ENCODE measurements at places on chromosomes 7 and 10.

GRCh38 chr10:11527691-11528255, 83.7 kb downstream of the USP6NL start:
- DNase-seq, result no peak

DNA sequence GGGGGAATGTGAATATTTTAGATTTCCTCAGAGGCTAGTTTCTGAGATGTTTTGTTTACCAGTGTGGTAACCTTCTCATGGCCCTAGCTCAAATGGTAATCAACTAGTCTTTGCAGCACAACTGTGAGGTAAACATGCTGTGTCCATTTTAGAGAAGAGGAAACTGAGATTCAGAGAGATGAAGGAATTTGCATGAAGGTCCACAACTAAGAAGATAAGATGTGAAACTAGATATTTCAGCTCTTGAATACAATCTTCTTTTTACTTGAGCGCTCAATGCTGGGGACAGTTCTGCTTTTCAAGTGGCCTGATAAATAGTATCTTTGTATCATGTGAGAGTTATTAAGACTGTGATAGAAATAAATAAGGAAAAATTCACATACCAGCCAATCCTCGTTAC, 245.4 kb downstream of the AUTS2 start:
- DNase-seq, result no peak

GRCh38 chr7:88337572-88337971, 30.9 kb upstream of the STEAP4 start:
- no peak for DNase-seq

GRCh38 chr10:125009661-125010161, 67.8 kb downstream of the ZRANB1 start:
- DNase-seq, result no peak

DNA sequence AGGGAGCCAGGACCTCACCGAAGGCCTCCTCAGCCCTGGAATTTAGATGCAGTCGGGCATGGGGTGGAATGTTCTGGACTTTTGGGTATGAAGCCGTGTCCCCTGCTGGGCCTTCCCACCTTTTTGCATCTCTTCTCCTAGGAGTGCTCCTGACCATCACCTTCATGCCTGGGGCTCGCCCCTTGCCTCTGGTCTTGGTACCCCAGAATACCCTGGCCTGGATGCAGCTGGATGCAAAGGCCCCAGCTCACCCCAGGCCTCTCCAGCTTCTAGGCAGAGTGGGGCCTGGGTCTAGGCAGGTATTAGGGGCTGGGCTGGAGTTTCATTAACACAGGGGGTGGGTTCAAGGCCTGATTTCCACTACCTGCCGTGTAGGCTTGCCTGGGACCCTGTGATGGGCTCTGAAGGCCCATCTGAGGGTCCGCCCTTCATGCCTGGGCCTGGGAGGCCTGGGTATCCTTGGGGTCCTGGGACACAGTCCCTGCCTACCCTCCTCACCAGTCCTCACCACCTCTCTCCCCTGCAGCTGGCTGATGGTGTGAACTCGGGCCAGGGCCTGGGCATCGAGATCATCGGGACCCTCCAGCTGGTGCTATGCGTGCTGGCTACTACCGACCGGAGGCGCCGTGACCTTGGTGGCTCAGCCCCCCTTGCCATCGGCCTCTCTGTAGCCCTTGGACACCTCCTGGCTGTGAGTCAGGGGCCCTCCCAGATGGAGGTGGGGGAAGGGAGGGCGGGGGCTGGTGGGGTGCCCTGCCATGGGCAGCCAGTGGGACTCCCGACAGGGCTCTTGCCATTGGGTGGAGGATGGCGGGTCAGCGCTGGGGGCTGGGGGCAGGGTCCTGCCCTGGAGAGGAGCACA, 10.1 kb downstream of the AQP1 start:
- no peak for DNase-seq

- no peak for DNase-seq
Observed at GRCh38 chr7:148212731-148213130, 377.8 kb upstream of the C7orf33 start.

GRCh38 chr7:70060298-70061068, 462.2 kb downstream of the AUTS2 start:
- no peak for DNase-seq

DNA sequence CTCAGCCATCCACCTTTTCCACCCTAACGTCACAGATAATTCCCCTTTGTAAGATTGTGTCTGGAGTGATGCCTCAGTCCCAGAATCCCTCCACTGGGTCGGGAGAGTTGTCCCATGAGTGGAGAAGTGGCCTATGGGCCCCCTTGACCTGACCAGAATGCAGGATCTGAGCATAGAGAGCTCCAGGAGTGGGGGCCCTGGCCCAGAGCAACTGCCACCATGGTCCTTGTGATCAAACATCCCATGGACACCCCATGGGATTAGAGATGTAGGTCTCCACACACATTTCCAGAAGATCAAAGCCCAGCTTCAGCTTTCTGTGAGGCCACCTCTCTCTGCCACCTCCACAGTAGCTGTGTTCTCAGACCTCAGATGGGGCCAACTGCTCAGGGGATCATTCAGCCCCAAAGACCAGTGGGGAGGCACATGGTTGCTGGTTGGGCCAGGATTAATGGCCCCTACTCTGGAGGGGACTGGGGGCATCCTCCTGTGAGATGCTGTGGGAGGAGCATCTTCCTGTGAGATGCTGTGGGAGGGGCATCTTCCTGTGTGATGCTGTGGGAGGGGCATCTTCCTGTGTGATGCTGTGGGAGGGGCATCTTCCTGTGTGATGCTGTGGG, 28.5 kb upstream of the DPYSL4 start:
- no peak for DNase-seq

DNA sequence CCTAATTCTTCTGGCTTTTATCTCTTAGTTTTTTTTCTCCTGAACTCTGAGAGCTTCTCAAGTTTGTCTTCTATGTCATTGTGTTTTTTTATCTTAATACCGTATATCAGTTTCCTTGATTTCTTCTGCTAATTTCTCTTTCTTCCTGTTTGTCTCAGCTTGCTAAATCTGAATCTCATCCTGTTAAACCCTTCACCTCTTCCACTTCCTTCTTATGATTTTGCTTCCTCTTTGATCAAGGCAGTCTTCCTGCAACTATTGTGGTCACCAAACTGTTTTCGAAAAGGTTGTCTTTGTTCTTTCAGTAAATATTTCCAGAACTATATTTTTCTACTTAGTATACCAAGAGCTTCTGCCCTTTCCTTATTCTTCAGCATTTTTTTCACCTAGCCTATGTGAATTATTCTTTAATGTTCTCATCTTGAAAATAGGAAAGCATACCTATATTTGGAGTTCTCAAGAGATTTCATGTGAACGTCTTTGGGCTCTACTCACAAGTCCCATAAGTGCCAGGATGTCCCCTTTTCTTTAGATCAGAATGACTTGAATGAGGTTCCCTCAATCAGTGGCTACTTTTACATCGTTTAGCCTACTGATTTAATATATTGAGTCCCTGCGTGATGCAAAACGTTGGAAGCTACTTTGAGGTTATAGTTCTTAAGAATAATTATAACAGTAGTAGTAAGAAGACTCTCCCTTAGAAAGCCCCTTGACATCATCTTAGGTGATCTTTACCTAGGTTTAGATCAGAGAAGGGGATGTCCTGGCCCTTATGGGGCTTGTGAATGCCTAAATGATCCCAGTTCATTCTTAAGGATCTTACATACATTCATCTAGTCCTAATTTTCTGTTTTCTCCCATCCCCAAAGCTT, 415.4 kb upstream of the AUTS2 start:
- peak; percentile 40 for DNase-seq

- no peak for DNase-seq
Observed at GRCh38 chr10:132892004-132892403, 50.4 kb downstream of the CFAP46 start.

- no peak for DNase-seq
Observed at GRCh38 chr7:37815671-37816371, 32.6 kb upstream of the NME8 start.

DNA sequence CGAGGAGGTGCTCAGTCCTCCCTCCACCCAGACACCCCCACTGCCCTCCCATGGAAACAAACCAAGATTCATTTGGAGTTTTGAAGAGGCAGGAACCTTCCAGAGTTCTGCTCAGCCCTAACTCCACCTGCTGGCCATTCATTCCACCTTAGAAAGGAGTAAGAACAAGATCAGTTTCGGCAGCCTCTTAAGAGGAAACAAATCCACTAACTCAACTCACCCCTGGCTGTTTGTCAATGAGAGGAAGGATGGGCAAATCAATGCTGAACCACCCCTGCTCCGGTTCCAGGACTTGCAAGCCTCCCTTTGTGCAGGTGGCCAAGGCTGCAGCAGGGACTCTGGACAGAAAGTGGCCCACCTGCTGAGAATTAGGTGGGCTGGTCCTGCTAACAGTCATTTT, 26.2 kb downstream of the CCDC3 start:
- no peak for DNase-seq

- DNase-seq, result no peak
Observed at GRCh38 chr10:88672041-88672440, 7.8 kb downstream of the LIPF start.

DNA sequence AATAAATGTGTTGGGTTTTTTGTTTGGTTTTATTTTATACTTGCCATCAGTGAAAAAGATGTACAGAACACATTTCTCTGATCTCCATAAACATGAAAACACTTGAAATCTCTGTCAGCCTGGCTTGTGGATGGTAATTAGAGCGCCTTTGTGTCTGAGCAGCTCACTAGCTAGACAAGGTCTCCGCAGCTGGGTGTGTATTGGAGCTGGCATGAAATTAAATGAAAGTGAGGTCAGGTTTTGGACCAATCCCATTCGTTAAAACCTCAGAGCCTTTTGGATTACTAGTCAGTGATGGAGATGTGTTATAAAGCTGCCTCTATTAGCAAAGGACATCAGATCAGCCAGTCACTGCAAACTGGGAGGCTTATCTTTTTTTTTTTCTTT, 2.7 kb downstream of the FRAT1 start:
- no peak for DNase-seq

DNA sequence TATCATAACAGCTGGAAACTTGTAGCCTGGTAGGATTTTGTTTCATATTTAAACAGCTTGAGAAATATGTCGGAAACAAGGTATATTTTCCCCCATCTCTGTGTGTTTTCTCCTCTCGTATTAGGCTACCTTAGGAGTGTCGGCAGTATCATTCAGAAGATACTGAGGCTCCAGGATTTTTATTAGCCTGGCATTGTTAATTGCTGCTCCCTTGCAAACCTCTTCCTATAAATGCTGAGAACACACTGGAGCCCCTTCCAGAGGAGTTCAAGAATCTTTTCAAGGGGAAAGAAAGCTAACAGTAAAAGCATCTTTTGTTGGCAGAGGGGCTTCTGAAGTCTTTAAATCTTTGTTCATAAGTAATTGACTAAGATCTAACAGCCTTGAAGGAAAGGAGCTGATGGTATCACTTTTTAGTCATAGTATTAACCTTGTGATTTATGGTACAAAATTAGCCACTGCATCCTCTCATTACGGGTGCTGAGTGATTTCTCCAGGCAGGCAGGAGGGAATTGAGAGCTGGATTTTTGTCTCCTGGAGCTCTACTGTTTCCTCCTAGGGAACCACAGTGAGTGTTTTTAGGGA, 998.7 kb downstream of the LRMDA start:
- DNase-seq, result no peak

GRCh38 chr7:78769481-78770101, 683.9 kb downstream of the MAGI2 start:
- DNase-seq, result peak; percentile 25

- peak; percentile 49 for DNase-seq
Observed at GRCh38 chr10:124992462-124993344, 50.8 kb downstream of the ZRANB1 start.

DNA sequence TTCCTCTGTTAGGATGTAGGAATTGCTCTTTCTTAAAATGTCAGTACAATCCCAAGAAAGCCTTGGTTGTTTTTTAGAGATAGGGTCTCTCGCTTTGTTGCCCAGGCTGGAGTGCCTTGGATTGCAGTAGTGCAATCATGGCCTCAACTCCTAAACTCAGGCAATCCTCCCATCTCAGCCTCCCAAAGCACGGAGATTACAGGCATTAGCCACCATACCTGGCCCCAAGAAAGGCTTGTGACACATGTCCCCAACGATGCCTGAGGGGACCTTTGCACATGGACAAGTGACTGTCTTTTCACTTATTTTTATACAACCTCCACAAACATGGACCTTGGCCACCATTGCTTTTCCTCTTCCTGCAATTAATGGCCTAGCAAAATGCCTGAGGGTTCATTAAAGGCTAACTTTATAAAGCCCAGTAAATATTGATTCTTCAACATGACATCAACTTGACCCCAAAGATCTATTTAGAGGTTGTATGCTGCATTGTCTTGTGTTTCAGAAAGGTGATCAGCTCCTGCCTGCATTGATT, 10.0 kb upstream of the SPOCK2 start:
- no peak for DNase-seq

DNA sequence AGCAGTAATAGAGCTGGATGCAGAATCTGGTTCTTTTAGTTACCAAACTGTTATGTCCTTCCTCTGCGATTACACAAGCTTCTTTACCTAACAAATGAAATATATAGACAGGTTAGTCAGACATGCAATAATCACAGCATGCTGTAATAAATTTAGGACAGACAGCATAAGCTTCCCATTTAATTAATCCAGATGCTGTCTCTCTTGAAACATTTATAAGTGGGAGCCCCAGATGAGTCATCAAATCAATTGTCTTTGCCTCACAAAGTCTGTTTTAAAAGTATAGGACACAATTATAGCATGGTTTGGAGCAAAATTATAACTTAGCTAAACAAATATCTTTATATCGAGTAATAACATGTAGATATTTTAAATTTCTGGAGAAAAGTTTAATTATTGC, 1.6 kb downstream of the CDNF start:
- DNase-seq, result no peak

DNA sequence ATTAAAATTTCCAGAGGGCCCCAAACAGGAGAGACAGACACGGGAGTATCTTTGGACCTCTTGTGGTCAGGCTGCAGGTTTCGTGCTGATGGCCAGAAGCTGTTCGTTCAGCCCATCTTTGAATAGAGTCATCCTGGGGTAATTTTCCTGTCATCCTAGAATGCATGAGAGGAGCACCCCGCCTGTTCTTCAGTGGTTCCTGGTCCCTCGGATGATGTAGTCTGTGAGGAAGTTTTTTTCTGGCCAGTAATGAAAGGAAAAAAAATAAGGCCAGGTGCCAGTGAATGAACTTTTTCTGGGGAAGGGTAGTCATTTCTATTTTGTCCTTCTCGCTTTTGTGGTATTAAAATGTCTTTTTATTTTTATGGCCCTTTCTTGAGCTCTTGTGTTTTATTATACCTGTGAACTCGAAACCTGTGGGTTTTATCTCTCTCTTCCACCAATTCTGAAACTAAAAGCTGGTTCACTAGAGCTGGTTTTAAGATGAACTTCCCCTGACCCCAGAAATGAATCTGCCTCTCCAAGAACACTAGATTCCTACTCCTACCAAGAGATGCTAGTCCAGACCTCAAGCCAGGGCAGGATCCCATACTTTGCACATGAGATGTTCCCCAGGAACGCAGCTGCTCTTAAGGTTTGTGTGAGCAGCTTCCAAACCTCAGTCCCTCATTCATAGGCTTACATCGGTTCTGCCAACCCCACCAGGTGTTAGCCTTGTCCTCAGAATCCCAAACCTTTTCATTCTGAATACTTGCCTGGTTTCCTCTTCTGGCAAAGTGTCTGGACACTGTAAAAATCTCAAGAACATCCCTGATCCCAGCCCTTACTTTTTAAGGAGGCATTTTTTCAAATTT, 15.4 kb upstream of the MEST start:
- DNase-seq, result no peak

Measured in inflammatory macrophage (primary cell).